ENCODE measurements at places on chromosomes 2 and 18. TPM values are rescaled to one million over a fixed set of nuclear protein-coding genes. Genes with fewer than 3 reads are reported as not detected.

ICA1L gene
- total RNA-seq: 2.6 TPM

DRC1 gene
- 0.14 TPM for total RNA-seq

SCN1A gene
- total RNA-seq: 0.09 TPM

SKOR2 gene
- total RNA-seq: not detected

MZT2B gene
- 326 TPM for total RNA-seq

PROKR1 gene
- total RNA-seq: 0.05 TPM

ALPP gene
- 0.09 TPM for total RNA-seq

FEV gene
- total RNA-seq: not detected

CXCR2 gene
- 0.38 TPM for total RNA-seq

RAB6C gene
- total RNA-seq: 0.05 TPM

POTEI gene
- total RNA-seq: 0.14 TPM

MYCN gene
- total RNA-seq: 5.8 TPM

COL6A3 gene
- total RNA-seq: 28.8 TPM

AKAIN1 gene
- total RNA-seq: 0.14 TPM

SP140L gene
- 11.9 TPM for total RNA-seq

ACOXL gene
- 0.38 TPM for total RNA-seq

RUFY4 gene
- total RNA-seq: 2.6 TPM

CELF4 gene
- 0.05 TPM for total RNA-seq

CRYBA2 gene
- 0.14 TPM for total RNA-seq

IL36G gene
- total RNA-seq: 0.24 TPM

SRD5A2 gene
- total RNA-seq: 0.28 TPM

CHST9 gene
- total RNA-seq: 0.24 TPM

SLC5A7 gene
- 0.05 TPM for total RNA-seq

CAVIN2 gene
- total RNA-seq: 4.3 TPM

STEAP3 gene
- total RNA-seq: 0.90 TPM

SPAST gene
- 28.5 TPM for total RNA-seq

POTEJ gene
- total RNA-seq: 0.09 TPM

POU3F3 gene
- 0.14 TPM for total RNA-seq

ITPRIPL1 gene
- total RNA-seq: 7.7 TPM

IL1RL2 gene
- total RNA-seq: 0.19 TPM

CXCR1 gene
- 0.24 TPM for total RNA-seq

PARD3B gene
- 2.4 TPM for total RNA-seq

NT5DC4 gene
- total RNA-seq: 0.85 TPM

EDAR gene
- total RNA-seq: 0.33 TPM

MYOM1 gene
- 1.1 TPM for total RNA-seq

MROH2A gene
- total RNA-seq: 0.71 TPM

CCDC141 gene
- total RNA-seq: 5.8 TPM

STRN gene
- 15.0 TPM for total RNA-seq

SPAG16 gene
- 45.0 TPM for total RNA-seq

COLEC11 gene
- total RNA-seq: 5.2 TPM

ABCA12 gene
- total RNA-seq: 0.14 TPM

RMND5A gene
- 126 TPM for total RNA-seq

DYNAP gene
- total RNA-seq: 0.09 TPM

CRYGD gene
- total RNA-seq: not detected

ANKRD53 gene
- 0.14 TPM for total RNA-seq

CYTIP gene
- 71.6 TPM for total RNA-seq

REG1B gene
- total RNA-seq: not detected

ADD2 gene
- 0.90 TPM for total RNA-seq

G6PC2 gene
- total RNA-seq: not detected

UPP2 gene
- not detected for total RNA-seq

LCT gene
- 1.1 TPM for total RNA-seq
